Osteocyte (in vitro differentiated cells): ENCODE measurements at places on chromosomes 3 and 15.

DNA sequence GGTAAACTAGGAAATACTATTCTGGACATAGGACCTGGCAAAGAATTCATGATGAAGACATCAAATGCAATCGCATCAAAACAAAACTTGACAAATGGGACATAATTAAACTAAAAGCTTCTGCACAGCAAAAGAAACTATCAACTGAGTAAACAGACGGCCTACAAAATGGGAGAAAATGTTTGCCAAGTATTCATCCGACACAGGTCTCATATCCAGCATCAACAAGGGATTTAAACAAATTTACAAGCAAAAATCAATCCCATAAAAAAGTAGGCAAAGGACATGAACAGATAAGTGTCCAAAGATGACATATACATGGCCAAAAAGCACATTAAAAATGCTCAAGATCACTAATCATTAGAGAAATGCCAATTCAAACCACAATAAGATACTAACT lies 1088.9 kb downstream of the NAALADL2 start:
- no peak for DNase-seq

- DNase-seq = no peak
Observed at GRCh38 chr3:194871864-194872668, 186.4 kb downstream of the FAM43A start.

GRCh38 chr3:86865506-86865905 lies 125.4 kb downstream of the VGLL3 start:
- no peak for DNase-seq

DNA sequence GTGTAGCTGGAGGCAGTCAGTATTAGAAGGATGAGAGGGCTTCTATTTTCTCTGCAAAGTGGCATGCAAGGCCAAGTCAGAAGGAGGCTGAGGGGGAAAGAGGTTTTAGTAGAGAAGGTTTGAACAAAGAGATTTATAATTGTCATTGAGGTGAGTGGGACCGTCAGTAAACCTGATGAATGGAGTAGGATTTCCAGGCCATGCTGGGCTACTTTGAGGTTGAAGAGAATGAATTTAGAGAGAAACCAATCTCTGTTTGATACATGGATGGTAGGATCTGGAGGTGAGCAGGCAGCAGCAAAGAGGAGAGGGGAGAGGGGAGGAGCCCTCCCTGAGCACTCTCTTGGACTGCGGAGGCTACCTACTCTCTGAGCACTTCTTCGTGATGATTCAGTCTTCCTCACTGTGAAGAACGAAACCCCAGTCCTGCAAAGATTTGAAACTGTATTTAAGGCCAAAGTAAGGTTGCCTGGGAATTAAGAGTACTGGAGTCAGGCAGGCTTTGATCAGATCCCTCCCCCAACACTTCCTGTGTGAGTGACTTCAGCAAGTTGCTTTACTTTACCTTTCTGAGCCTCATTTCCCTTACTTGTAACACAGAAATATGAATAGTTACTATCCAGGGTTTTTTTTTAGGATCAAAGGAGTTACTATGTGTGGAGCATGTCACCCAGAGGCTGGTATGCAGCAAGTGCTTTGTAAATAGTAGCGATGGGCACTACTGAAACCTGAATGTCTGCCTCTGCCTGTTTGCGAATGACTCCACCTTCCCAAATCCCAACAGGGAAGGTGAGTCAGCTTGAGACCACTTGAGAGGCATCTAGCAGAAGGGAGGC lies 75.8 kb downstream of the RPL39L start:
- DNase-seq = no peak

GRCh38 chr15:59867086-59867855 lies 136.8 kb upstream of the FOXB1 start:
- peak; percentile 46 for DNase-seq

DNA sequence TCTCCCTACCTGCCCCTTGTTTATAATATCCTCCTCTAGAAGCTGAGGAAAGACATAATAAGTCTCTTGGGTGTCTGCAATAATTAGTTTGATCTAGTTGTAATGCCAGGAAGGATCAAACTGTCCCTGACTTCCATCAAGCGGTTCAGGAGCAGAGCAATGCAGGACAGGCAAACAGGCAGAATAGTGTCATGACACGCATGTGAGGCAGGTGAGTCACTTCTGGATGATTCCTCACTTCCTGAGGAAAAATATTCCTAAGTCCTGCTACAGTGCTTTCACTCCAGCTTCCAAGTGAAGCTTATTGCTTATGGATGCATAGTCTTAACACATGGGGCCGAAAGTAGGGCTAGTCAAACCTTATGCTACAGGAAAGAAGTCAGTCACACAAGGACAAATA lies 85.8 kb downstream of the GREM1 start:
- no peak for DNase-seq
